Pulmonary artery endothelial cell (primary cell): ENCODE measurements at places on chromosomes 11 and 22. TPM values are rescaled to one million over a fixed set of nuclear protein-coding genes. Genes with fewer than 3 reads are reported as not detected.

- DNase-seq, result no peak
Observed at GRCh38 chr11:9957072-9957471, 293.2 kb downstream of the SWAP70 start.

Gene KREMEN1
- total RNA-seq, result 0.53 and 0.60 TPM in 2 replicates

DNA sequence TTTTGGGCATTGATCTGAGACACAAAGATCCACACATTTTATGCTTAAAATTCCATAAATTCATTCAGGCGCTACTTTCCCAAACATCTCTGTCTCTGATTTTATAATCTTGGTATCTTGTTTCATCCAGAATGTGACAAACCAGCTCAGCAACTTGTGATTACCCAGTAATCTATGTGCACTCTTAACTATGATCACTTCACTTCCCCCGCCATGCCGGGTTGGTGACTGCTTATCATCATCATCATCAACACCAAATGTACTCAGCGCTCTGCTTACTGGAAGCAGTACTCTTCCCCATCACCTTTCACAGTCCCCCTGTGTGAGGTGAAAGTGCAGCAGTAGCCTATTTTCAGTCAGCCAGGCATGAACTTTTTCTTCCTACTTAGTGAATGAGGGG is 15.2 kb upstream of the MMP7 start:
- DNase-seq, result no peak

DNA sequence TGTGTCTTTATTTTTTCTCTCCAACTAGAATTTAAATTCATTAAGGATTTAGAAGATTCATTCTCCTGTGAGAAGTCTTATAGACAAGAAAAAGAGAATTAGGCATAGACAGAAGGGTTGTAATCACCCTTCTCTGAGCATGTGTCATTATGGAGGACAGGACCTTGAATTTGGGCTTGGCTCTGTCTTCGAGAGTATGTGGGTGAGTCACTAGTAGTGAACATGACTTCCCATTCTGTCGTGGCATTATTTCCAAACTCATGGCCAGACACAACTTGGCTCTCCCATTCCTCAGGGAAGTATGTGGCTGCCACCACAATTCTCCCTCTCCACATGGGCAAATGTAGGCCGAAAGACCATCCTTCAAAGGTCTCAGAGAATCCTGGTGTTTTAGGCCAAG is 14.3 kb upstream of the ANKK1 start:
- no peak for DNase-seq

DNA sequence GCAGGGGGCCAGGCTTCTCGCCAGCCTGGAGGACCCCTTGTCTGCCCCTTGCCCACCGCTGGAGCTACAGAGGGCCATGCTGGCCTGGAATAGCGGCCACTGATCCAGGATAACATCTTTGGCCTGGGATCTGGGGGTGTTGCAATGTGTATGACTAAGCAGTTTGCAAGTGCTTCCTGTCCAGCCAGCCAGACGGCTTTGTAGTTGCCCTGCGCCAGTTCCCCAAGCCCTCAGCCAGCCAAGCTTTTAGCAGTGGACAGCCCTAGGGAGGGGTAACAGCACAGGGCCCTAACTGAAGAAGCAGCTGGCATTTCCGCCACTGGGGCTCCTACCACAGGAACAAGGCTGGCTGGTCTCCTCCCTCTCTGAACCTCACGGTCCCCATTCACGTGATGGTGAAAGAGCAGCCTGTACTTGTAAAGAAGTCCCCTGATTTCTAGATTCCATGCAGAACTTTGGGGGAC is 32.1 kb downstream of the UQCR10 start:
- peak; percentile 74 for DNase-seq

GRCh38 chr22:30556388-30556787 is 9.8 kb upstream of the SEC14L6 start:
- no peak for DNase-seq

DNA sequence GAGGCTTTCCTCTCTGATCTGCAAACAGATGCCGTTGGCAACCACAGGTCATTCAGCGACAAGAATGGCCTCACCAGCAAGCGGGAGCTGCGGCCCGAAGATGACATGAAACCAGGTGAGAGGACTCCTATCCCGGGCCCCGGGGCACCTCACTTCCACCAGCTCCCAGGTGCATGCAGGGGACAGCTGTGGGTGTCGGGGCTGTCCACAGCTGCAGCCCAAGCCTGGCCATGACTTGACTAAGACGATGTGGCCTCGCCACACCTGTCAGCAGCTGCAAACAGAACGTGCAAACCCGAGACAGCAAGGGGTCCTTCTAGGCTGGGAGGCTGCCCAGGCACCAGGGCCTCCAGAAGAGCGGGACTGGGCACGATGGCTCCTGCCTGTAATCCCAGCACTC is 3.6 kb downstream of the GAL start:
- DNase-seq, result no peak

GRCh38 chr22:42808521-42808920 is 48.6 kb downstream of the ARFGAP3 start:
- DNase-seq, result no peak

DNA sequence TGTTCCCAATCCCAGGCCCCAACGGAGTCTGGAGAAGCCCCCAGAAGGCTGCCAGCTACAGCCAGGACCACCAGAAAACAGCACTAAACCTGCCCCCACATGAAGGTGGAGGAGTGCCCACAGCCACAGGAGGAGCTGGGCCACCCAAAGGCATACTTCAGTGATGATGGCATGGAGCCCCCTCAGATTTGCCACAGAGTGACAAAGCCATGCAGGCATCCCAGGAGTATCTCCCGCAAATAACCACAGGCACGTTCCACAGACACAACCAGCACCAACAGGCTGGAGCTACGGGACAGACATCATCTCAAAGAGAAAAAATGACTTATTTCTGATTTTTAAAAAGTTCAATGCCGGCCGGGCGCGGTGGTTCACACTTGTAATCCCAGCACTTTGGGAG is 10.6 kb downstream of the CARS1 start:
- no peak for DNase-seq

DNA sequence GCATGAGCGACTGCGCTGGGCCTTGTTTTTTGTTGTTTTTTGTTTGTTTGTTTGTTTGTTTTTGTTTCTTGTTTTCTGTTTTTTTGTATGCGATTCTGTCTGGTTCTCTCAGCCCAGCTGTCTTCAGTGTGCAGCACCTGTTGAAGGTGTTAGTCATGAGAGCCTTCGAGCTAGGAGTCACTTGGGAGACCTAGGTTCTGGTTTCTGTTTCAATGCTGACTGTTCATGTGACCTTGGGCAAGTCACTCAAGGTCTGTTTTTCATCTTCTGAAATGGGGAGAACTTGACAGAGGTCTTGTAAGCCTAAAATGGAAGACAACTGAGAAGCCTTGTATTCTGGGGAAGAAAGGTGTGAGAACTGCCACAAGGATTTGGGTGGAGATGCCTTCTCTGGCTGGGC is 1.8 kb downstream of the DCPS start:
- DNase-seq, result no peak

DNA sequence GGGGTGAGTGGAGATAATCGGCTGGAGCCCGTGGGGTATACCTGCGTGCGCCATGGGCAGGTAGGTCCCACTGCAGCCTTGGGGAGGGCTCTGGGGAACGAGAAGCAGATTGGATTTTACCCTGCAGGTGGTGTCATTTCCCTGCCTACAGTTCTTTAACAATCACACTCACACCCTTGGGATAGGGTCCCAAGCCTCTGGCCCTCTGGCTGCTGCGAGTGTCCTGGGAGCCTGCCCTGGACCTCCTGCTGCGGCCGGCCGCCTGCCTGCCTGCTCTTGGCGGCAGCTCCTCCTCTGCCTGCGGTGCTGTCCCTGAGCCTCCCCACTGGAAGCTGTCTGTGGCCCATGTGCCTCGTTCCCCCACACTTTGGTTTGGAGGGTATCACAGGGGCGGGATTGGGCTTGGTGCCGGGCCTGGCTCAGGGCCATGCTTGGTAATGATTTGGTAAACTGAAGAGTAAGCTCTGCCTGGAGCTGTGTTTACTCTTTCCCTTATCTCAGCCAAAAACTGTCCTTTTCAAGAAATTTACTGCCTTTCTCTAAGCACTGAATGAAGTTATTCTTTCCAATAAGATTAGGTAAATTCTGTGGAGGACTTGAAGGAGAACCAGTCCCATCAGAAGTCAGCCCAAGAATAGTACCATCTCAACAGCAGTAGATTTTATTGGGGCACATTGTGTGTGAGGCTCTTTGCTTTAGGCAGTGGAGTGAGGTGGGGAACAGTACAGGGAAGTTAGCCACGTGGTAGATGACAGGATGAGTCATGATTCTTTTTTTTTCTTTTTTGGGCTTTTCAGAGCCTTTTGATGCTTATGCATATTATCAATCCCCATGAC is 53.7 kb downstream of the TBC1D22A start:
- no peak for DNase-seq

GRCh38 chr11:3186166-3186953 is 21.2 kb upstream of the OSBPL5 start:
- no peak for DNase-seq

GRCh38 chr11:116928845-116929244 is 91.4 kb upstream of the APOA1 start:
- DNase-seq, result no peak

Gene OR8G5
- not detected in 2 replicates for total RNA-seq

DNA sequence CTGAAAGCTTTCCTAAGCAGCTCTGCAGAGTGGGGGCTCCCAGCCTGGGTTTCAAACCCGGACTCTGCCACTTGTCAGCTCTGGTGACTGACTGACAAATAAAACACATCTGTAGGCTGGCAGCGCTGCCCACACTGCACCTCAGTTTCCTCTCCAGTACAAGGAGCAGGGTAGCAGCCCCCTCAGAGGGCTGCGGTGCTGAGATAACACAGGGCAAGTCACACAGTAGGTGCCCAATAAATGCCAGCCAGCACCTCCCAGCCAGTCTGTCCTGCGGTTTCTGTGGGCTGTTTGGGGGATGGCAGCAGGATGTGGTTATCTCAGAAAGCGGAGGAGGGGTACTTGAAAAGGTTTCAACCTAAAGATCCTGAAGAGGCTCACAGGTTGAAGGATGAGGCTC is 1.5 kb downstream of the SYT12 start:
- DNase-seq, result no peak

Gene BTBD10
- total RNA-seq, result 115 and 134 TPM in 2 replicates

Gene MN1
- total RNA-seq, result 0.42 and 0.53 TPM in 2 replicates

Gene RAG1
- 0.78 and 1.1 TPM in 2 replicates for total RNA-seq

Gene NXPE1
- not detected in 2 replicates for total RNA-seq

GRCh38 chr11:71428861-71429435 is 19.2 kb downstream of the DHCR7 start:
- no peak for DNase-seq

Gene EHF
- total RNA-seq, result 0.07 TPM in 1 of 2 replicates, not detected in the other

DNA sequence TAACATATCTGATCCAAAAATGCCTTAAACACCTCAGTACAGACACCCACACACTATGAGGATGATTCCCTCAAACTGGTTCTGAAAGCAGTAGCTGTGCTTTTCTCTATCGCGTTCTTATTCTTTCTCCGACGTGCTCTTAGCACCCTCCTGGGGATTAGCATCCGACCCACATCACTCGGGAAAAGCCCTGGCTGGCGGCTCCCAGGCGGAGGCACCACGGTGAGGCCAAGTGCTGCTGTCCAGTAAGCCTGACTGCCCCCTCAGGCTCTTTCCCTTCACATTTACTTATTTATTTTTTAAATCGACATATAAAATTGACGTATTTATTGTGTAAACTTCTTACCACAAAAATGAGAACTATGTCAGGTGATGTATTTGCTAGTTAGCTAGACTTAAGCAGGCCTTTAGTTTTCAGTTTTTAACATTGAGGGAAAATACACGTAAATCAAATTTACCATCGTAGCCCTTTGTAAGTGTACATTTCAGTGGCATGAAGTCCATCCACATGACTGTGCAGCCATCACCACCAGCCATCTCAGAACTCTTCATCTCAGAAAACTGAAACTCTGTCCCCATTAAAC is 19.2 kb downstream of the TBX1 start:
- no peak for DNase-seq

Gene PRDM11
- 6.0 and 8.8 TPM in 2 replicates for total RNA-seq

Gene HBB
- total RNA-seq, result not detected in 2 replicates

Gene ANGPTL5
- not detected in 2 replicates for total RNA-seq
